ENCODE measurements at places on chromosomes 2 and 18.

DNA sequence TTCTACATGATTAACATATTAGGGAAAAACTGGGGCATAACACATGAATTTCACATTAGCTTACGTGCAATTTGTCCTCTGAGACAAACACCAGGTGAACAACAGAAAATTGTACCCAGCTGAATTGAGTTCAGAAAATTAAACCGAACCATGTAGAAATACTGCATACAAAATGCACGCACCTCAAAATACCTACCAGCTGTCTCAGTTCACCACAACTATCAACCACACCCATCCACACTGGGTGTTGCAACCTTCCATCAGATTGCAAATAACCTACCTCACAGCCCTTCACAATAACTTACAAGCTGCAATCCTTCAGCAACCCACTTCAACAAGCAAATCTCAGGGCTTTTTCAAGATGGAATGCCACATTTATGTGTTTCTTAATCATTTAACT, 55.9 kb downstream of the UNC50 start:
- no peak for DNase-seq

GRCh38 chr18:74446178-74446577, 10.9 kb downstream of the DIPK1C start:
- DNase-seq = no peak

DNA sequence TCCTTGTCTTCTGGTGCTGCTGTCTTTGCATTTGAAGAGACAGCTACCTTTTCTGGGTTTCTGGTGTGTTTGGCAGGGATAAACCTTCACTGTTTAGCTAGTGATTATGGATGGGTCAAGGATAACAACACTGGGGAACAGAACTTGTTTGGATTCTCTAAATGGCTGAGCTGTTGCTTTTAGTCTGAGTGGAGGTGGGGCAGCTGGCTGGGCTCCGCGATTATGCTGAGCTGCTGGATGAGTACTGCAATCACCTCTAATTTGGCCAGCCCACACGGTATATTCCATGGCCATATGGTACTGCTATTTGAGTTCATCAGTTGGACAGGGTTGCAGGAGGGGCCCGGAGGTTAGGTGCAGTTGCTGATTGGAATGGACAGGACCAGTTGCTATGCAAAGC, 361.6 kb upstream of the TFPI start:
- DNase-seq = no peak

- DNase-seq = no peak
These were observed 41.6 kb upstream of the SPAG16 start for GRCh38 chr2:213242653-213243052.

GRCh38 chr18:44778788-44779187, 98.1 kb downstream of the SETBP1 start:
- no peak for DNase-seq

DNA sequence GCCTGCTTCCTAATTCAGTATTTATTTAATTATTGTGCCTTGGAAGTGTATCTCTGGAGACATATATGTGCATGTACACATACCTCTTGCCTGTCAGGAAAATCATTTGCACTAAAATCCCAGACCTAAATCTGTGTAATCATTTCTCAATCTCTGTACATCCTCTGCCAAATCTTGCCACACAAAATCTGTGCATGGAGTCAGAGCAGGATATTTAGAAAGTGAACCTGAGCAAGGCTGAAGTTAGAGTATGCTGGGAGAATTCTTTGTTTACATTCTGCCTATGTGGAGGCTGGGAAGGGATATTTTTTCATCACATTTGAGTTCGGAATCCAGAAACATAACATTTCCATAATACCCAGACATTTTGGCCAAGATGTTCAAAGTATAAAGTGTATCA, 9.3 kb downstream of the XRCC5 start:
- DNase-seq = no peak

GRCh38 chr18:48949606-48950535, 894 bp downstream of the SMAD7 start:
- DNase-seq = peak; percentile 67

- DNase-seq = no peak
These were observed 476.8 kb upstream of the CELF4 start for GRCh38 chr18:38042211-38042890.

- peak; percentile 59 for DNase-seq
These were observed 7.7 kb downstream of the FBXO15 start for GRCh38 chr18:74139888-74140287.

GRCh38 chr18:11884396-11885030, 23.6 kb downstream of the MPPE1 start:
- no peak for DNase-seq
